ENCODE measurements at places on chromosomes 2 and 18.

DNA sequence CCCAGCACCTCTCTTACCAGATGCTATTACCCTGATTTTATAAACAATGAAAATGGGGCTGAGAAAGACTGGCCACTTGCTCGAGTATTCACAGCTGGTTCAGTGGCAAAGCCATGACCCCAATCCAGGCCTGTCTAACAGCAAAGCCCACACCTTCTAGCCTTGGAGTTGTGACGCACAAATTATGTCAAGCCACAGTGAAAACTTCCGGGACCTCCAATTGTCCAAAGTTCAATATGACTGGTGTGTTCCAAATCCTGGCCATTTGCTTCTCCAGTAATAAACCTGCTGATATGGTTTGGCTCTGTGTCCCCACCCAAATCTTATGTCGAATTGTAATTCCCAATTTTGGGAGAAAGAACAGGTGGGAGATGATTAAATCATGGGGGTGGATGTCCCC lies 64.7 kb upstream of the RIOK3 start:
- no peak for DNase-seq

DNA sequence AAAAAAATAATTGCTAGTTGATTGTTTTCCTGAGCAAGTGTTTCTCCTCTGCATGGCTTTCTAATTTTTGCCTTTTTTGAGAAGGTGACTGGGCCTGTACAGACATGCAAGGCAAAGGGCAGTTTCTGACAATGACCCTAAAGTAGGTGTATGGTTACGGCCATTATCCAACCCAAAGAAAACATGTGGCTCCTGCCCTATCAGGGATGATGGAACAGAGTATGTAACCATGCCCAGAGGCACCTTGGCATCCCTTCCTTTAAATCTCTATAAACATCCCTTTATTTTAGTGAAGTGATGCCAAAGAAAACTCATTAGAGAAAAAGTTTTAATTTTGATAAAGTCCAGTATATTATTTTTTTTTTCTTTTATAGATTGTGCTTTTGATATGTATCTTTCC lies 217.5 kb downstream of the LPIN1 start:
- DNase-seq, result no peak

- DNase-seq, result no peak
Measured at GRCh38 chr18:286515-287310, 18.9 kb upstream of the THOC1 start.

GRCh38 chr18:49207361-49207760 lies 253.1 kb downstream of the DYM start:
- DNase-seq, result no peak

GRCh38 chr2:192500550-192501200 lies 305.9 kb upstream of the TMEFF2 start:
- DNase-seq, result no peak

- DNase-seq, result no peak
Measured at GRCh38 chr2:44490726-44491125, 129.0 kb downstream of the CAMKMT start.
